ENCODE measurements at places on chromosomes 2 and 18. TPM values are rescaled to one million over a fixed set of nuclear protein-coding genes. Genes with fewer than 3 reads are reported as not detected.

DNA sequence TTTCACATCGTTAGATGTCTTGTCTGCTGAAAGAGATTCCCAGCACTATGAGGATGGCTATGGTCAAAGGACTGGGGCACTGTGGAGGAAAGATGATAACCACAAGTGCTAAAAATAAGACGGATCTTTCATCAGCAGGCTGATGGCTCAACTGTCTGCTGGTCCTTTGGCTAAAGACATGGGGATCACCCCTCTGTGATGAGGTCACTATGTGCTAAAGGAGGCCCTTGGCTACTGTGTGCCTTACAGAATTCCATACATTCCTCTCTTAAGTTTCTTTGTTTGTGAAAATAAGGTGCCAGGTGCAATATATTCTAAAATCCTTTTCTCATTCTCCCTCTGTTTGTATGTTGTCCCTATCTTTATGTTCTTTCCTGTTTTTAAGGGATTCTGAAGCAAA, 39.7 kb upstream of the LYPD6 start:
- DNase-seq = no peak

Gene SF3B6
- total RNA-seq = 125 TPM

GRCh38 chr2:235148201-235149170, 196.7 kb downstream of the SH3BP4 start:
- DNase-seq = no peak

- DNase-seq = no peak
These were observed 355.2 kb downstream of the PARD3B start for GRCh38 chr2:204900487-204900886.

DNA sequence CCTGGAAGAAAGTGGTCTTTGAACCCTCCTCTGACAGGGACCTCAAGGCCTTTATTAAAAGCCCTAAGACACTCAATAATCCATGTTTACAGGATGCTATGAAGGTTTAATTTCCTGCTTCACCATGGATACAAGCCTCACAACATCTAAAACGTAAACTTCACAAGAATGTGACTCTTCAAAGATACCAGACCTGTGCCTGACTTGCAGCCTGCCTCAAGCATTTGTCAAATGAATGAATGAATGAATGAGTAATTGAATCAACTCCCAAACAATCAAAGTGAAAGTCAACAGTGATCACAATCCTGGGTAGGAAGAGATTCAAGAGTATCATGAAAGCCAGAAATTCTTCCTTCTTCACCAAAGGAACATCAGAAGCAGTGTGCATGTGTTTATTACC, 30.4 kb downstream of the KLF7 start:
- no peak for DNase-seq

- DNase-seq = no peak
These were observed 82.8 kb upstream of the DSEL start for GRCh38 chr18:67599277-67599676.

- no peak for DNase-seq
These were observed at the start of gene DQX1 for GRCh38 chr2:74525717-74526648. Gene DQX1 (minus strand): TSS chr2:74526231. CDS start chr2:74525729, 502 bp downstream.

Gene WNT10A
- not detected for total RNA-seq

DNA sequence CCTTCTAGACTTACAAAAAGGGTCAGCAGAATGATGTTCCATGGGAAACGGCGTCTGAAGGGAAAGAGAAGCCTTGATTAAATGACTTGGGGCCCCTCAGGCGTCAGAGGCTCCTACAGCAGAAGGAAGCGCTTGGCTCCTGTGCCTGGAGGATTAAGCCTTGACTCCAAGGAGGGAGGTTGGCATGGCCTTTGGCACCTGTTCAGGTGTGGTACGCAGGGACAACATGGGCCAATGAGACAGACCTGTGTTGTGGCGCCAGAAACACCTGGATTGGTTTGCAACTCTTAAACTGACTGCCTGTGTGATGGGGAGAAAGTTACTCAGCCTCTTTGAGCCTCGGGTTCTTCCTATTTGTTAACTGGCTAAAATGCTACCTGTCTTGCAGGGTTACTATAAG, 7.6 kb downstream of the PNKD start:
- DNase-seq = no peak

DNA sequence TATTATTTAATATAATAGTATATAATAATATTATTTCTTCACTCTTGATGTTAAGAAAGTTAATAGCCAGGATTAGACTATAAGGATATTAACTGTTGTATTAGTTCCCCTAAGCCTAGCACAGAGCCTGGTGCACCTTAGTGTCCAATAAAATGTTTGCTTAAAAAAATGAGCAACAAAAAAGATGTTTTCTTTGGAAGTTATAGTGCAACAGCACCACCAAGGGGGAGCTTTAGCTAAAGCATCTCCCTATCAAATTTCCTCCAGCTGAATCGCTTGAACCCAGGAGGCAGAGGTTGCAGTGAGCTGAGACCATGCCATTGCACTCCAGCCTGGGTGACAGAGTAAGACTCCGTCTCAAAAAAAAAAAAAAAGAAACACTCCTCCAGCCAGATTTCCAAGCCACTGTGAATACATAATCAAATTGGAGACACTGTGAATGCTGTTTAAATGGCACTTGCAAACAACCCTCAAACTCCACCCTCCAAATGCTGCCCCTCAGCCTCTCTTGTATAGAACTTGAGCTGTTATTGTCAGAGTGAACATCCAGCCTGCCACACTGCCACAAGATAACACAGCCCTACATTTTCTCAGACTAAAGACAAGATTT, 221.9 kb downstream of the DYM start:
- no peak for DNase-seq

Gene ROCK1
- 40.4 TPM for total RNA-seq

DNA sequence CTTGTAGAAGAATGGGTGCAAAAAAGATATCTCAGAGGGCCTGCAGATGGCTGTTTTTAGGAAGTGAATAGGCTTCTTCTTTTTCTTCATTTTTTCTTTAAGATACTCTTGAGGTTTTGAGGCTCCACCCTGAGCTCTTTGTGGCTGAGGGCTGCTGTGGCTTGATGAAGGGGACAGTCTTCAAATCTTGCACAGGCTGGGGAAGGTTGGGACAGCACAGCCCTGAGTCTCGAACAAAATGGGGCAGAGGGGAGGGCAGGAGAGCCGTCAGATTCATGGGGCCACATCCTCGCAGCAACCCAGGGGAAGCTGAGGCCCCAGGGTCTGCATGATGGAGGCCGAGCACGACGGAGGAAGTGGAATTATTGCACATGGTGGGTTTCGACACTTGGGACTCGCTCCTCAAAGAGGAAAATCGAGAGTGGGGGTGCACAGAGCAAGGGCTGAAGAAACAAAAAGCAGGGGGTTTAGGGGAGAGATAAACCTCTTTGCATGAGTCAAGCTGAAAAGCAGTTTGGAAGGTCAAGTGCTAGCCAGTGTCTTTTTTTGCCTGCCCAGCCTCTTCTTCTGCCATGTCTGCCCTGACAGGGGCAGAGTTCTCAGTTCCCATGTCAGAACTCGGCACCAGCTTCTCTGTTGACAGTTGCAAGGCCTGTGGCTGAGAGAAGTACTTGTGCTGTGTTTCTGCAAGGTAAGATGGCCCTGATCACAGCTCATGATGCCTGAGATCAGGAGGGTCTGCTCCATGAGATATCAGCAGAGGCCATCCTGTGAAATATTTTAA, 19.5 kb downstream of the INPP4A start:
- DNase-seq = no peak

Gene CYP27A1
- total RNA-seq = 2.9 TPM

DNA sequence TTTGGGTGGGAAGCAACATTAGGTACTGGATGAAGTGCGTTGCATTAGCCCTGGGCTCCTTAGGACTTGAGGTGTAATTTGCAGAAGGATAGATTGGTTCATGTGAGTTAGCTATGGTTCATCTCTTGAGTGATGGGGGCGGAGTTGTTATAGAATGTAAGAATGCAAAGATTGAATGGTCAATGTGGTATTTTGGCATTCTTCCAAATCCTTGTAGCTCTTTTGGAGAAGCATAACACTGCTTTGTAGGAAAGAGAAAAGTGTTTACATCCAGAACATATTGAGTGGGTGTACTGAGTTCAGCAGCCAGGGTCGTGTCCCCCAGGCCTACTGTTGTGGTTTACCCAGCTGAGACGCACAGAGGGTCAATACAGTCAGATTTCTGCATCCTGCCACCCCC, 173.5 kb downstream of the FMNL2 start:
- no peak for DNase-seq

DNA sequence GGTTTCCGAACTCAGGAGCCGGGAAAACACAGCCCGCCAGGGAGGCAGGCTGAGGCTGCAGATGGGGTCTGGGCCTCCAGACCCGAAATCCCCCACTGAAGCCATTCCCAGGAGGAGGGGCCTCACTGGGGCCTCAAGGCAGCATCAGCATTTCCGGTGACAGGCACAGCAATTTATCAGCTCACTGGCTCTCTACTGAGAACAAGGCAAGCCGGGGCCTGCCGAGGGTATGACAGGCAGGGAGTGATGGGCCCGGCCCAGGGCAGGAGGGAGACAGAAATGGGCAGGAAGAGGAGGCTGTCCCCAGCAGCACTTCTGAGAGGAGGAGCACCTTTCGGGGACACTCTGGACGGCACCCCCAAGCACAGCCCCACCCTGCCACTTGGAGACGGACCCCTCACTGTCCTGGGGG, 12.5 kb downstream of the SDC1 start:
- no peak for DNase-seq

Gene SATB2
- 440 TPM for total RNA-seq

GRCh38 chr18:48962252-48962993, 11.7 kb upstream of the SMAD7 start:
- no peak for DNase-seq

Gene NGEF
- total RNA-seq = 50.1 TPM

Gene RAX
- not detected for total RNA-seq

DNA sequence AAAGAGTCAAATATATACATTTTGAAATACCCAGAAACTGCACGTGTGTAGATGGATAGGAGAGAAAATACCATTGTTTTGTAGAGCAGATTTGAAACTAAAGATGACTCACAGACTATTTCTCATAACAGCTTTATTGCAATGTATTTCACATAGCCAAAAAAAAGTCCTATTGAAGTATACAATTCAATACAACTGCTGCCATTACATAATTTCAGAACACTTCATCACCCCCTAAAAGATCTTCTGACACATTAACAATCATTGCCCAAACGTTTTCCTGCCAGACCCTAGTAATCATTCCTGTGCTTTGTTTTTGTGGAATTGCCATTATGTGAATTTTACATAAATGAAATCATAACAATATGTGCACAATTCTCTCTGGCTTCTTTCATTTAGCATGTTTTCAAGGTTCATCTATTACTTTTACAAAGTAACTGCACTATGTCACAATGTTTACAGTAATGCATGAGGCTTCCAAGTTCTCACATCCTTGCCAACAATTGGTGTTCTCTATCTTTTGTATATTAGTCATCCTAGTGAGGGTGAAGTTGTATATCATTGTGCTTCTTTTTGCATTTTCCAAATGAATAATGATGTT, 378.6 kb upstream of the CWC22 start:
- DNase-seq = no peak

- DNase-seq = no peak
These were observed 15.3 kb downstream of the NMUR1 start for GRCh38 chr2:231514951-231515297.

GRCh38 chr2:48723129-48723528, 32.4 kb downstream of the LHCGR start:
- DNase-seq = no peak

GRCh38 chr2:161586517-161587167, 37.6 kb upstream of the SLC4A10 start:
- DNase-seq = no peak

Gene LRRTM4
- total RNA-seq = 46.1 TPM

GRCh38 chr2:156322051-156322685, 10.4 kb downstream of the NR4A2 start:
- no peak for DNase-seq
